Jurkat, Clone E6-1 (cell line): ENCODE measurements at places on chromosomes 7 and 10.

DNA sequence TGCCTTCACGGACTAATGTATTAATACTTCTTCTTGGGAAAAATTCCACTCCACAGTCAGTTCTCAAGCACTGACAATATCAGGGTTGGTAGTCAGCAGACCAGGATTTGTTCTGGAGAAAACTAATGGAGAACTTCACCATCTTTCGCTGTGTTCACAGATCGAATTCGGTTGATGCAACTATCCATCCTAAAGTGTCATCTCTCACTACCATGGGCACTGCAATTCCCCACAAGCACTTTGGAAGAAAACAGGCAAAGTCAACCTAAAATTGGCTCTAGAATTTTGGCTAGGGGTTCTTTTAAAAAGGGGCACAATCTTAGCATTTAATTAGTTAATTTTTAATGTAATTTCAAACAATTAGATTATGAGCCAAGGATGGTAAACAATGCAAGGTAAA, 164.4 kb downstream of the HGF start:
- DNase-seq, result no peak

DNA sequence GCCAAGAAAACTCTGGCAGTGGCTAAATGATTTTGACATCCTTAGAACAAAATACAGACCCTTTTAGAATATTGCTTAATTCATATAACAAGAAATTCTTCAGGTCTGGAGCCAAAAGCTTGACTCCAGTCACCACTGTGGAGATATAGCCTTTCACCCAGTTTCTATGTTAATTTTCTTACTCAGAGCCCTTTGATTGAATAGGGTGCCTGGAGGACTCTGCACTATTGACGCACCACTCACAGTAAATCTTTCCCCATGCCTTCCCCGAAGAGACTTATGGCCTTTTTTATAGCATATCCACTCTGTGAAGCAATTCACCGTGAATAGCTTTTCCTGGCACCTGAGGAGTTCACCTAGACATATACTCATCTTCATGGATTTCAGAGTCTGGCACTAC, 613.8 kb downstream of the ZWINT start:
- no peak for DNase-seq

DNA sequence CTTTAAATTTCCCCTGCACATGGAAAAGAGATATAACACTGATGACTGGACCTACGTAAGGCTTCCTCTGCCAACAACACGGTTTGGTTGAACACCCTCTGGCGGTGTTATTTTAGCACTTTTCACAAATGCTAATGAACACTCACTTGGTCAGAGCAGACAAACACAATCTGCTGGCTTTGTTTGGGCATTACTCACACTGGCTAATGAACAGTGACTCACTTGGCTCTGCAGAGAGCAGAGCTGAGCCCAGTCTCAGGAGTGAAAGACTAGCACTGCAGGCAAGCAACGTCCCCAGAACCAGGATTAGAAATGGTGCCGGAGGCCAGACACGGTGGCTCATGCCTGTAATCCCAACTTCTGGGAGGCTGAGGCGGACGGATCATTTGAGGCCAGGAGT, 430.8 kb downstream of the PLXNA4 start:
- no peak for DNase-seq

DNA sequence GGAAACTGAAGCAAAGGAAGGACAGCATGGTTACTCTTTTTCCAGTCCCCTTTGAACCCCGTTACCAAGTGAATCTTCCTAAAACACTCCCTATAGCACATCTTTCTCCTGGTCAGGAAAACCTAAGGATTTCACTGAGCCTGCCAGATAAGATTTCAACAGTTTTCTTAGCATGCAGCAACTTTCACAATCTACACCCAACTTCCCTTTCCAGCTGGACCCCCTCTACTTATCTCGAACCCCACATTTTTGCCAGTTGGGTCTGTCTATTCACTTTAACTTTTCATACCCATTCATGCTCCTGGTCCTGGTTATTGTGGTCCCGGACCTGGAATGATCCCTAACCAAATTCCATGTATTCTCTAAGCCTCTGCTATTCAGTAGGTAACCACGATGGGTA, 14.9 kb upstream of the CPVL start:
- DNase-seq, result no peak

DNA sequence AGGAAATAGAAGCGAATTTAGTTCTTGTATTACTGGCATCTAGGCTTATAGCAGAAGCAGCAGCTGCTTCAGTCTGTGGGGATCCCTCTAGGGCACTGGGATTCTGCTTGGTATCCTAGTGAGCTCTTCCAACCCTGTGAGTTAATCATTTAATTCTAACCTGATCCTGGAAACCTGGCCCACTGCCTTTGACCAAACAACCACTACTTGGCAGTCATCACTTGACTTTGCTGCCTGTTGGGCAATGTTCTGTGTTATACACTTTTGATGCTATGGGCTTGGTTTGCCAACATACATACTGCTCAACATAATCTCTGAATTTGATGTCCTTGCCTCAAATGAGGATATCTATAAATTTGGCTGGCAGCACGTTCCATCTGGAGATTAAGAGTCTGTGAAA, 813.4 kb downstream of the ANKRD7 start:
- no peak for DNase-seq

- no peak for DNase-seq
Measured at GRCh38 chr10:24952707-24953645, 570 bp upstream of the PRTFDC1 start.

DNA sequence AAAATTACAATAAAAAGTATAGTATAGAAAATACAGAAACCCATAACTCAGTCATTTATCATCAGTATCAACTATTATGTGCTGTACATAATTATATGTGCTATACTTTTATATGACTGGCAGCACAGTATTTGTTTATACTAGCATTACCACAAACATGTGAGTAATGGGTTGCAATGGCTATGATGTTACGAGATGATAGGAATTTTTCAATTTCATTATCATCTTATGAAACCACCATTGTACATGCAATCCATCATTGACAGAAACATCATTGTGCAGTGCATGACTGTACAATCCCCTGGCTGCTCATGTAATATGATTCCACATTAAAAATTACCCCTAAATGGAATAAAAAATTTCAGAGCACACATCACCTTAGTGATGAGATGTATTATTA, 55.7 kb upstream of the TMEM229A start:
- DNase-seq, result no peak

DNA sequence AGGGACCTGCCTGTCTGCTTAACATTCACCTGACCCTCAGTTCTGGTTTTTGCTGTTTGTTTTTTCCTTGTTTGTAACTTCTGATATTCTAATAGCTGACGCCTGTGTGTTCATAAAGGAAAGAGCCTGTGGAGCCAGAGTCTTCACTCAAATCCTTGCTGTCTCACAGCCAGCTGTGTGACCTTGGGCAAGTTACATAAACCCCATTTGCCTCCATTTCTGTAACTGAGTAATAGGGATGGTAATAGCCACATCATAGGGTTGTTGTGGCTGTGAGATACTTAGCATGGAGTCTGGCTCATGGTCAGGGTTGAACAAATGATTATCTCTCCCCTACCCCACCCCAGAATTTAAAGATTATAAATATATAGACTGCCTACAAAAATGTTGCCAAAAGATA, 27.0 kb downstream of the WBP1L start:
- no peak for DNase-seq

- DNase-seq, result no peak
Measured at GRCh38 chr7:44484482-44485313, 5.8 kb downstream of the NUDCD3 start.

DNA sequence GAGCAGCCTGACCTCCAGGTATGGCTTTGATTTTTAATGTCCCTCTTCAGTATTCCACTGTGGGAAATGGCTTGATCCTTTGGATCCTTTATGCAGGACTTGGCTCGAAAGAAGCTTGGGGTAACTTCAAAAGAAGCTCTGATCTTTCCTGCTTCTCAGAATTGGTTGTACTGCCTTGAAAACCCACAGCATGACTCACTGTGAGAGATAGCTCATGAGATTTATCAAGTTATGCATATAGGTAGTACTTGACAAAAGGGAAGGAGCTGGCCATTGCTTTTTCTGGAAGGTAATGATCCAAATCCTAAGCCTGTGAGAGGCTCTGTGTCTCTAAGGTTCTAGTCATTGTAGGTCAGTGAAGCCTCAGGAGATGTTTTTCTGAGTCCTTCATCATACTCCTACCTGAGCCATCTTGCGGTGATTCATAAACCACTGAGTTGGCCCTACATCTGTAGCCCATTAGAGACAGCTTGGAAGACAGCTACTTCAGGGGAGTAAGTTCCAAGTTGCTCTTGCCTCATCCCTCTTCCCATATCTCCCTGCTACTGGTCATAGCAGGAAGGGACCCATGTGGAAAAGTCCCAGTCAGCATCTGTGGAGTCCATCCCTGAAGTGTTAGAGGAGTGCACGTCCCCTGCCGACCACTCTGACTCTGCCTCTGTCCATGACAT, 36.7 kb upstream of the NFKB2 start:
- no peak for DNase-seq

GRCh38 chr7:22317632-22318031, 39.3 kb downstream of the RAPGEF5 start:
- no peak for DNase-seq

DNA sequence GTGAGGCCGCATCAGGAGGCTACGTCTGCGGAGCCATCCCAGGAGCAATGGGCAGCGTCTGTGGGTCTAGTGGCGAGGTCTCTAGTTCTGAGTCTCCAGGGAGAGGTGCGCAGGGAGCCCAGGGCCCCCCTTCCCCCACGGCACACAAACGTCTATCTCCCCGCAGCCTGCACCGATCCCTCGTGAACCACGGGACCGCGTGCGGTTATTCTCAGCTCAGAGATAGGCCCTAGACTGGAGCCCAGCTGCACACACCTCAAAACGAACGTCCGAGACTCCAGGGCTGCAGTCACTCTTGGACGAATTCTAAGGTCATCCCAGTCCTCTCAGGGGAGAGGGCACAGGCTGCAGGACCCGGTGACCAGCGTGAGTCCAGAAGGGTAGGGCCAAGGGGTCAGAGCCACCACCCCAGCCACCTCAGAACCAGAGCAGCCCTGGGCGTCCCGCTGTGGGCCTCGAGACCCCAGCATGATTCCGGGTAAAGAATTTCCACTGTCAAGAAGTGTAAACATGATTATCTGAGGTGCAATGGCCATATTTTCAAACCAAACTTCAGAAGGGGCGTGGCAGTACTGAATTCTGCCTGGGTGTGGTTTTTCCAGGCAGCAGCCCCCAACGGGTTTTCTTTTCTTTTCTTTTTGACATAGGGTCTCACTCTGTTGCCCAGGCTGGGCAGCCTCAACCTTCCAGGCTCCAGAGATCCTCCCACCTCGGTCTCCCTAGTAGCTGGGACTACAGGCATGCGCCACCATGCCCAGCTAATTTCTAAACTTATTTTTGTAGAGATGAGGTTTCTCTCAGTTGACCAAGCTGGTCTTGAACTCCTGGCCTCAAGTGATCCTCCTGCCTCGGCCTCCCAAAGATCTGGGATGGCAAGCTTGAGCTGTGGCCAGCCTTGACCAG, 57.5 kb downstream of the PWWP2B start:
- DNase-seq, result no peak

GRCh38 chr10:131514454-131514853, 202.9 kb upstream of the TCERG1L start:
- DNase-seq, result no peak

- peak; percentile 60 for DNase-seq
Measured at GRCh38 chr7:103065667-103066066, 8.9 kb downstream of the FBXL13 start.

GRCh38 chr7:140883378-140883777, 41.4 kb downstream of the BRAF start:
- DNase-seq, result no peak

DNA sequence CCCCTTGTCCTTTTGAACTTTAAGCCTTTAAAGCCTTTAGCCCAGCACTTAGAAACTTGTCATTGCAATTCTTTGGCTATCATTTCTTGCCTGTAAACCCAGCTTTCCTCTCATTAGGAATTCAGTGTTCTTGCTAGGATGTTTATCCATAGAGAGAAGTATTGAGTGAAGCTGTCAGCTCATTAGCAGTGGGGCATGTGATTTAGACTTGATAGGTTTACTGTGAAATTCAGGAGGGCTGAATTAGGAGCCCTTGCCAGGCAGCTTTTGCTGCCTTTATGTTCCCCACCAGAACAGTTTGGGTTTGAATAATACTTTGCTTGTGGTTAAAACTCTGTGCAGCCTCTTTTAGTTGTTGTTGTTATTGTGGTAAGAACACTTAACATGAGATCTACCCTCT, 39.5 kb downstream of the LHFPL3 start:
- DNase-seq, result no peak

DNA sequence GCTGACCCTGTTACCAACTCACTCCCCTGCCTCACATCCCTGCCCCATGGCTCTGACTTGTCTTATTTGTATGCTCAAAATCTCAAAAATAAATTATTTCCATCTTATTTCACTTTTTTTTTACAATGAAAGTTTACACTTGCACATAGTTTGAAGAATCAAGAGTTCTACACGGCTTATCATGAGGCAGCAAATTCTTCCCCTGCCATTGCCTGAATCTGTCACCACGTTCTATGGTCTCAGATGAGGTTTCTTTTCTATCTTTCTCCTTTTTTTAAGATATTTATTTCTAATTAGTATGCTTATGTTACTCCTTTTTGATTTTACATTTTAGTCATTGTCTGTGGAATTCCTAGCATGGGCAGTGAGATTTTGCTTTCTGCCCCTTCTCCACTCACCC, 28.4 kb downstream of the ARHGAP22 start:
- no peak for DNase-seq

DNA sequence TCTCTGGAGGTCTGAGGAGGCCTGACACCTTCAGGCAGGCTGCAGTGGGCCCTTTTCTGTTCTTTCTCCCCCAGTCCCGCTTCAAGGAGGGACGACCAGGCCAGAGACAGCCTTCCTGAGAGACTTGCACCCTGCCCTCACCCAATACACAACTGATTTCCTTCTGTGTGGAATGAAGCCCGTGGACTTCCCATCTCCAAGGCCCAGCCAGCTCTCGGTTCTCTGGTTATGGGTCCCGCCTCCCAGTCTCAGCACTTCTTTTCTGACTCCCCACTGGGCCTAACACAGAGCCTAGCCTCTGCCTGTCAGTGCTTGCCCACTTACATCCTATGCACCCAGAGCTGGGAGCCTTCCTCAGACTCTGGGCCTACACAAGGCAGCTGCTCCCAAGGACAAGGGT, 24.1 kb upstream of the ADCYAP1R1 start:
- DNase-seq, result no peak

GRCh38 chr7:120926943-120927346, 23.6 kb upstream of the ING3 start:
- no peak for DNase-seq

- DNase-seq, result no peak
Measured at GRCh38 chr10:131688304-131688703, 212.5 kb upstream of the PPP2R2D start.

GRCh38 chr7:154646126-154647013, 356.6 kb downstream of the PAXIP1 start:
- no peak for DNase-seq
